Naive thymus-derived CD4-positive, alpha-beta T cell (primary cell): ENCODE measurements at places on chromosomes 5 and 9. TPM values are rescaled to one million over a fixed set of nuclear protein-coding genes. Genes with fewer than 3 reads are reported as not detected.

PCDHB2 gene
- total RNA-seq = 0.10 and 0.34 TPM in 2 replicates

- no peak for DNase-seq
These were observed 52.7 kb upstream of the CCNG1 start for GRCh38 chr5:163384669-163385068.

GRCh38 chr5:150013931-150014330 is 13.4 kb downstream of the HMGXB3 start:
- DNase-seq = no peak

- no peak for DNase-seq
These were observed 95.3 kb downstream of the GALNT10 start for GRCh38 chr5:154285661-154286408.

- no peak for DNase-seq
These were observed 9.4 kb upstream of the SLC6A7 start for GRCh38 chr5:150180241-150181026.

DNA sequence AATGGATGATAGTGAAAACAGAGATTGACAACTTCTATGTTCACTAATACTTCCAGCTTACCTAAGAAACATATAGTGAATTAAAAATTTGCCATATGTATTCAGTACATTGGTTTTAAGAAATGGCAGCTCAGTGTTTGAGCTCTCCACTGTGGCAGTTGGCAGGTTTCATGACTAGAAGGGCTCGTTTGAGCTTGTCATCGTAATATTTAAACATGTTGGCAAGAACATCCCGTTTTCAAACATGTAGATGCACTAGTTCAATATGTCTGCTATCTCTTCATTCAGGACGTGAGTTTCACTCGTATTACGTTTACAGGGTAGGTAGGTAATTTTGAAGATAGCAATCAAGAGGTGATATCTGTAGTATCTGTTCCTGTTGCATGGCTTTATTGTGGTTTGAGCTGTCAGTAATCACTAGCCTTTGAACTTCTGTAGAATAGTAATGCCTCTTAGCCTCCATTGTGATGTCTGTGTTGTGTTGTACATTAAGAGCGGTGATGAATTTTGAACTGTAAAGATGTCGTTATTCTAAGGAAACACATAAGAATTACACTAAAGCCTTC is 74.8 kb downstream of the NLN start:
- DNase-seq = no peak

DNA sequence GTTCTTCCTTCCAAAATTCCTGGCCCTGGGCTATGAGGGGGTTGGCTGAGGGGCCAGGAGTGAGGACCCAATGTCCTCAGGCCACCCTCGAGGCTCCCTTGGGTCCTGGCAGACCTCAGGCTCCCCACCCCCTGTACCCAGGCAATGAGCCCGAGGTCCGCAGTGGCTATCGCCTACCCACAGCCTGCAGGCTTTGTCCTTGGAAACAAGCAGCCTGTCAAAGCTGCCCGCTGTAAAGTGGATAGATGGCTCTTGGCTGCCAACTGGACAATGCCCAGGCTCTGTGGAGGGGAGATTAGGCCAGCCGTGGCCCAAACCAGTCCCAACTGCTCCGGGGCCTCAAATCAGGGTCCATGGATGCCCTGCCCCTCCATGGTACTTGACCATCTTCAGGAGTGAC is 2.2 kb upstream of the ADGRD2 start:
- no peak for DNase-seq

DNA sequence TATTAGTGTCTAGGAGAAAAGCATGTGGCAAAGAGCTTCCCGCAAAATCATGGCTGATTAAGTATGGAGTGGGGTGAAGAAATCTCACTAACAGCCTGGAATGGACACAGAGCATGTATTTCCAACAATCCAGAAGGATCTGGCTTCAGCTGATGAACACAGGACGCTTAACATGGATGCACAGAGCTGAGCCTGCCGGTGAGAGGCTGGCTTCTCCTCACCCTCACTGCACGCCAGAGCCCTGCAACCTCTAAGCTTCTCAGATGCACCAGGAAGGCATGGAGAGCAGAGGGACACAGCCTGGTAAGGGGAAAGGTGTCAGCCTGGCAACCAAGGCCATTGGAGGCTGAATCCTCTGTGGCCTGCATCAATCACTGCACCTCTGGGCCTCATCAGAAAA is 298.5 kb downstream of the TRIM32 start:
- DNase-seq = no peak

DNA sequence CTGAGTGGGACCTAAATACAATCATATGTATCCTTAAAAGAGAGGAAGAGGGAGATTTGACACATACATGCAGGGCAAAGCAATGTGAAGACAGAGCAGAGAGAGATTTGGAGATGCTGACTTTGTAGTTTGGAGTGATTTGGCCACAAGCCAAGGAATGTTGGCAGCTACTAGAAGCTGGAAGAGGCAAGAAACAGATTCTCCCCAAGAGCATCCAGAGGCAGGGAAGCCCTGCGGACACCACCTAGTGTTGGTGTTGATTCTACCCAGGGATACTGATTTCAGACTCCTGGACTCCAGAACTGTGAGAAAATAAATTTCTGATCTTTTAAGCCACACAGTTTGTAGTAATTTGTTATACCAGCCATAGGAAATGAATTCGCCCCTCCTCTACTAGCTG is 64.9 kb upstream of the OSMR start:
- no peak for DNase-seq

DNA sequence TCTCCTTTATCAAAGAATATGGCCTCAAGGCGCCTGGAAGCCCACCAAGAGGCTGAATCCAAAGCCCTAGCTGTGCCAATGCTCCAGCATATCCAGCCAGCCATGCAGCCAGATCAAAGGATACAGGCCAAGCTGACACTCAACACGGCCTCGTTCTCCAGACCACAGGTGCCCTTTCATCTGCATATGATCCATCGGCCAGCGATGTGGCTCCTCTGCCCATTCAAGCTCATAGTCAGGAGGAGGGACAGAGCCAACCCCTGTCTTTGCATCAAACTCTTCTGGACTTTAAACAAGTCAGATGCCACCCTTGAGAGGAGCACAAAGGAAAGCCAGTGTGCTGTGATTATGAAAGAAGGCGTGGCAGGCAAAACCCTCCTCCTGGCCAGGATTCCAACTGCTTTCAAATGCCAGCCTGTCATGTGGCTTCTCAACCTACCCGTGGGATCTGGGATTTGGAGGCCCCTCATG is 42.5 kb downstream of the ADAM19 start:
- DNase-seq = no peak

SPATA31C1 gene
- total RNA-seq = not detected

DNA sequence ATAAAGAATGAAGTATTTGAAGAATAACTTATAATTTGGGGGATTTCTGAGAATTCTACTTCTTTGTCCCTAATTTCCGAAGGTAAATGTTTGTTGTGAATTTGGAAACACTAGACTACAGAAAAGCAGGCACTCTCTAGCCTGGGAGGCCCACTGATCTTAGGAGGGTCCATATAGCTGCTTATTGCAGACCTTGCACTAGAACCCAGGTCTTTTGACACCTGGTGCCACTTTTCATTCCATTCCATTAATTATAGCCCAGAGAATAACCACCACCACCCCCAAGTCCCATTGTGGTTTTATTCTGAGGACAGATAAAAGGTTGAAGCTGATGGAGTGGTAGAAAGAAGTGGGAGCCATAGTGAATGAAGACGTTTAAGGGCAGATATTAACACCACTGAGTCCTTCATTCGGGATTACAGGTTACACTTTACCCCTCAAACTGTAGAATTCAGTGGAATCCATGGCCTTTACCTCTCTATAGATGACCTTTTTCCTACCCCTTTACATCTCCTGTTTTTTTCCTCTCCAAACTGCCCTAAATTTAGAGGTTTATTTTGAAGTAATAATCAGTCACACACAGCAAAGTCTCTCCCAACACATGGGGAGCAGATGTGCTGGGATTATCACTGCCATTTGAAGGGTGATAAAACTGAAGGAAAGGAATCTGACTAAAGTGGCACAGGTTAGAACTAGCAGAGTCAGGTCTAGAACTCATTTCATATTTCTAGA is 12.0 kb upstream of the PSMD5 start:
- DNase-seq = no peak

TICAM2 gene
- total RNA-seq = 1.8 TPM

SCGB3A2 gene
- total RNA-seq = not detected

- DNase-seq = no peak
These were observed 62.3 kb downstream of the YIPF5 start for GRCh38 chr5:144108131-144108530.

PHF24 gene
- total RNA-seq = not detected

ADRA1B gene
- total RNA-seq = not detected
